HCT116 (cell line): ENCODE measurements at places on chromosomes 6 and 20.
A peak's percentile ranks its signal among the peaks of the same experiment; 100 is the strongest.

DNA sequence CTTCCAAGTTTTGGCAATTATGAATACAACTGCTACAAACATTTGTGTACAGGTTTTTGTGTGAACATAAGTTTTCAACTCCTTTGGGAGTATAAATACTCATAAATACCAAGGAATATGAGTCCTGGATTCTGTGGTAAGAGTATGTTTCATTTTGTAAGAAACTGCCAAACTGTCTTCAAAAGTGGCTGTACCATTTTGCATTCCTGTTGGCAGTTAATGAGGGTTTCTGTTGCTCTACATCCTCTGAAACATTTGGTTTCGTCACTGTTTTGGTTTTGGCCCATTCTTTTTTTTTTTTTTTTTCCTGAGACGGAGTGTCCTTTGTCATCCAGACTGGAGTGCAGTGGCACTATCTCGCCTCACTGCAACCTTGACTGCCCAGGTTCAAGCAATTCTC, 8.5 kb downstream of the AP5S1 start:
- no peak for DNase-seq

GRCh38 chr6:158044525-158044888, 62.8 kb downstream of the SYNJ2 start:
- no peak for DNase-seq

GRCh38 chr20:939606-940005, 23.5 kb upstream of the ANGPT4 start:
- no peak for DNase-seq

- DNase-seq = no peak
Observed at GRCh38 chr20:51093240-51093763, 70.4 kb upstream of the KCNG1 start.

- no peak for DNase-seq
Observed at GRCh38 chr6:144405163-144405562, 120.0 kb downstream of the UTRN start.

DNA sequence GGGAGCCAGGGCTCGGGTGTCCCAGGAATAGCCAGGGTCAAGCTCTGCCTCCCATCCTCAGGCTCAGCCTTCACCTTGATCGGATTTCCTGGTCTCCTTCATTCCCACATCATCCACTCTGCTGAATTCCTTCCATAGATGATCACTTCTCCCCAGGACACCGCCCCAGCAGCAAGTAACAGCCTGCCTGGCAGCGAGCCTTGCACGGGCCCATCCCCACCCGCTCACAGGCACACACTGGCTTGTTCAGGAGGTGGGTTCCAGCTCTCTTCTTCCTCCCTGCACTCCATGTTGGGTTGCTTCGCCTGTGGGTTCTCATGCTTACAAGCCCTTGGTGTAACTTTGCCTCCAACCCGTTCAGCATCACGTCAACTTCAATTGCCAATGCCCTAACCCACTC, 113.0 kb upstream of the IYD start:
- no peak for DNase-seq

- no peak for DNase-seq
Observed at GRCh38 chr20:57507477-57507876, 17.5 kb downstream of the CTCFL start.

DNA sequence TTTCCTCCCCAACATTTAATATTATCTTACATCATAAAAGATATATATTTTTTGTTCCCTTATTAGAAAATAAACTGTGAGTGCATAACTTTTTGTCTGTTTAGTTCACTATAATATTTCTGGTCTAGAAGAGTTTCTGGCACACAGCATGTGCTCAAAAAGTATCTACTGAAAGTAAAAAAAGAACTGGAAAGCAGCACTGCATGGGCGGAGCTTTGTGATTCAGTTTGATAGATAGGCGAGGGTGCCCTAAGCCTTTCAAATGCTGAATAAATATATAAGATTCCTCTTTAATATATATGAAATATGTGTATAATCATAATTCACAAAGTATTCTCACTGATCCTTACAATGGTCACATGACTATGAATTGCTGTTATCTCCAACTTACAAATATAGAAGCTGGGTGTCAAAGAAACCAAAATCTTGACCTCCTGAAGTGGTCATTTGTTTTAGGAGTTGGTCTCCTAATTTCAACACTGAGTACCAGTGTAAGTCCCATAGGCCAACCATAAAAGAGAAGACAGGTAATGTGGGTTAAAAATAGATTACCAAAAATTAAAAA, 50.8 kb downstream of the OR2B2 start:
- no peak for DNase-seq

DNA sequence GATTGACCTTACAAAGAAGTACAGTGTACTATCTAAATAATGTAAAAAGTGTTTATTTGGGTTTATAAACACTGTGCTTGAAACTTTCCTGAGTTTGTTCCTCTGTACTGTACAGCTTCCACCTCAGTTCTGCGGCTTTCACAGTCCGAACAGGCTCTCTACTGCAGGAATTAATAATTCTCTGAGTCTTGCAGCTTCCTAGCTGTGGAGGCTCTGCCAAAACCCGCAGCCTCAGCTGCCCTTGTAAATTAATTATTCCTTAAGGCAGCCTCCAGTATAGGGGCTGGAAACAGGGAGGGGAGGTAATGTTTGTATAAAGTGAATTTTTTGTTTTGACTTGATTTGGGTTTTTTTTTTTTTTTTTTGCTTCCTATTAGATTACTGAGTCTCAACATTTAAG, 19.2 kb downstream of the TSPYL4 start:
- no peak for DNase-seq

- DNase-seq = no peak
Observed at GRCh38 chr20:22315771-22316170, 268.6 kb downstream of the FOXA2 start.

DNA sequence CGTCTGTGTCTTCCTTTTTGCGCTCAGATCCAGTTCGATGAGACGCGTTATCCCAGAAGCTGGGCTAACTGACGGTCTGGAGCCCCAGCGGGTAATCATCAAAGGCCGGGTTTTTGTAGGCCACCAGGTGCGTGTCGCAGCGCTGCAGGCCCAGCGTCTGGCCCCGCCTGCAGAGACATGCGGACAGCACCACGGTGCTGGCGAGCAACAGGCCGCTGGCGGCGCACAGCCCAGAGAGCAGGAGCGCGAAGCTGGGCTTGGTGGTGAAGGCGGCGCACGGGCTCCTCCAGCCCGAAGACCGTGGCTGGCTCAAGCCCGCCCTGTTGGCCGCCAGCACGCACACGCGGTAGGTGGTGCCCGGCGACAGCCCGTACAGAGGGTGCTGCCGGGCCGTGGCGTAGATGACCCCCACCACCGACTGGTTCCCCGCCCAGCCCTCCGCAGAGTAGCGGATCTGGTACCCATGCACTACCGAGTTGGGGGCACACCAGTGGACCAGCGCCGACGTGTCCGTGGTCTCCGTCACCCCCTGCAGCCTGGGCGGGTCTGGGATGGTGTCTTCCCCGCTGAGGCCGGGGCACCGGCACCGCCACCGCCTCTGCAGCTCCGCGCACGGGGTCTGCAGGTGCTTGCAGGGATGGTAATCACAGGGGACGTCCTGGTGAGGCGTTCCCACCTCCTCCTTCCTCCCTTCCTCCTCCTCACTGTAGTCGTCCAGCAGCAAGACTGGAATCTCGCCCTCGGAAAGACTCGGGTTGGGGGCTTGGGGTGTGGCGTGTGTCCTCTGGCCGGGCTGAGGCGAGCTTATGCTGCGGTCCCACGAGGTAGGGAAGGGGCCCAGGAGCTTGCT, 12.7 kb downstream of the LRRN4 start:
- DNase-seq = no peak

DNA sequence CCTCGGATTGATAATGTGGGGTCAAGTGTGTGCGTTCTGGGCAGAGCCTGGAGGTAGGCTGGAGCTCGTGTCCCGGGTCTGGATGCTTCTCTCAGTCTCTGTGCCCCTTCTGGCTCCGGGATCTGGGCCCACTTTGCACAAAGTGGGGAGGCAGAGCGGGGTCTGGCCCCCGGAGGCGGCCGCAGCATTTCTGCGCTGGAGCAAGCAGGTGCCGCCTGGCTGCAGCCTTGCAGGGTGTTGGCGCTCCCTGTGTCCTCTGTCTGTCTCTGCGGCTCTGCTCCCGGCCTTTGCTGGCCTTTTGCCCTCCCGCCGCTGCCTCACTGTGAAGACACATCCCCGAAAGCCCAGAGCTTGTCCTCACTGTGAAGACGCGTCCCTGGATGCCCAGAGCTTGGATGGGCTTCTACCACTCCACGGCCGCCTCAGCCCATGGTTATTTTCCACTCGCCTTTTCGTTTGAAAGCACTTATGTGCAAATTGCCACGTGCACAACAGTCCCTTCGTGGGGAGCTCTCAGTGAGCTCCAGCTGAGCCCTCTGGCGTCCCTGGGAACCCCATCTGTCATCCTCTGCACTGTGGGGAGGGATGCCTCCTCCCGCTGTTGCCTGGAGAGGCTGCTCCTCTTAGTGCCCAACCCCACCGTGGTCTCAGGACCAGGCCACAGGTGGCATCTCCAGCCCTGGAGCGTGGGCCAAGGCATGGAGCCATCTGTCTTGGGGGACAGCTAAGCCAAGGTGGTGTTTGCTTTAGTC, 17.4 kb downstream of the SLCO4A1 start:
- no peak for DNase-seq

DNA sequence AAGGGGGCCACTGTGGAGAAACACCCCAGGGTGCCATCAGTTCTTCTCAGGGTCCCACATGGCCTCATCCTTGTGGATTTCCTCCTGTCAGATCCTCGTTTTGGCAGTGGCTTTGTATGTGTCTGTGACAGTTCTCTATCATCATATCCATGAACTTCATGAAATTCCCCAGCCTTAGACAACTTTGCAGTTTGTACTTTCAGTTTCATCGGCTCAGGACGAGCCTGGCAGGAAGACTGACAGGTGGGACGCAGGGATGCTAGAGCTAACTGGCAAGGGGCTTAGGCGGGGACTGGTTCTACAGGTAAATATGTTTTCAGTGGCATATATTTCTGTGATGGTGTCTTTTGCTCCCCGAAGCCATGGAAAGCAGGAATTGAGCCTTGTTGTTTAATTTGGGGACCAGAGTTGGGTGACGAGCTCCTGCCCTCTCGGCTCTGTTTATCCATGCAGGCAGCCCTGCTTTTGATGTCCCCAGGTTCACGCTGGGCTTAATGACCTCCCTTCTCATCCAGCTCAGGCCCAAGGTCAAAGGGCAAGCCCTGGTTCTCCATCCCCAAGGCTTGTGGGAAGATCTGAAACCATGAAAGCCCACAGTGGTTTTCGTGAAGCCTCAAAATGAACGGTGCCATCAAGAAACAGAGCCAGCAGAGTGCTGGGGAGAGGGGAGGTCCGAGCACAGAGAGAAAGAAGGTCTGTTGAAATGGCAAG, 11.2 kb downstream of the SDCBP2 start:
- no peak for DNase-seq

DNA sequence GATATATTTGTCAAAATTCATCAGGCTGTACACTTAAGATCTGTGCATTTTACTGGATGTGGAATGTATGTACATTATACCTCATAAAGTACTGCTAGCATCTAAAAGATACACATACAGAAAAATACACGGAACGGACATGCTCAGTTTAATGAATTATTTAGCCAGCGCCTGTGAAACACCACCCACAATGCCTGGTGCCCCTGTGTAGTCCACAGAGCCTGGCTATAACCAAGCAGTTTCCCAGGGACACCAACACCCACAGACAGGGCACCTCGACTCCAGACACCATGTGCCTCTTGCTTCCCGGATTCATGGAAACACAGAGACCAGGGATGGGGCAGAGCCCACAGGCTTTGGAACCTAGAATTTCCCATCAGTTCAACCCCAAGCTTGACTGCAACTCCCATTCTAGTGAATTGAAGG, 17.4 kb upstream of the ARMC12 start:
- DNase-seq = no peak

DNA sequence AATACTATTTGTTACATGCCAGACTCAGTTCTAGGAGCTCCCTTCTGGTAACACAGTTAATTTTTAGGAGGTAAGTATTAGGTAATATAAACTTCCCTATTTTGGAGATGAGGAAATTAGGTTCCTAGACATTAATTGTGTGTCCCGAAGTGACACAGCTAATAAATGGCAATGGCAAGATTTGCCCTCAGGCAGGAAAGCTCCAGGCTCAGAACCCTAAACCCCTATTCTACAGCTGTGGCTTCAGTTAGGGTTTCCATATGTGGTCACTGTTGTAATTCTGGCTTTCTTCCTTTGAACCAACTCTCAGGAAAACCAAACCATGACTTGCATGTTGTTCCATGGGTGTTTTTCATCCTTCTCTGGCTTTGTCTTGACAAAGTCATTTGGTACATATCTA, 188.2 kb downstream of the PLCB1 start:
- DNase-seq = no peak

GRCh38 chr6:14286144-14286543, 168.6 kb downstream of the CD83 start:
- peak; percentile 35 for DNase-seq

- no peak for DNase-seq
Observed at GRCh38 chr6:167839755-167840154, 13.0 kb downstream of the AFDN start.

DNA sequence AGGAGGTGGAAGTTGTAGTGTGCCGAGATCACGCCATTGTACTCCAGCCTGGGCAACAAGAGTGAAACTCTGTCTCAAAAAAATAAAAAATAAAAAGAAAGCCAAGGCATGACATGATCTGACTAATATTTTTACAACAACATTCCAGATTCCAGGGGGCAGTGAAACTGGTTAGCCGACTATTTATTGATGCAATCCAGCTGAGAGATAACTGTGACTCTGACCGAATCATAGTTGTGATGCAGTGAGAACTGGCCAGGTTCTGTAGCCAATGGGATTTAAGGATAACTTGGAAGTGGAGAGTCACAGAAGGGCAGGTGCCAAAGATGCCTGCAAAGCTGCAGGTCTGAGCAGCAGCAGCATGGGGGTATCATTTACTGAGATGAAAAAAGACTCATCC, 82.9 kb upstream of the TSHZ2 start:
- no peak for DNase-seq
